Femur (tissue), 1 donor: ENCODE measurements at places on chromosomes 2 and 18.

GRCh38 chr2:206256706-206257205 is 17.7 kb upstream of the ZDBF2 start:
- DNase-seq, result no peak

DNA sequence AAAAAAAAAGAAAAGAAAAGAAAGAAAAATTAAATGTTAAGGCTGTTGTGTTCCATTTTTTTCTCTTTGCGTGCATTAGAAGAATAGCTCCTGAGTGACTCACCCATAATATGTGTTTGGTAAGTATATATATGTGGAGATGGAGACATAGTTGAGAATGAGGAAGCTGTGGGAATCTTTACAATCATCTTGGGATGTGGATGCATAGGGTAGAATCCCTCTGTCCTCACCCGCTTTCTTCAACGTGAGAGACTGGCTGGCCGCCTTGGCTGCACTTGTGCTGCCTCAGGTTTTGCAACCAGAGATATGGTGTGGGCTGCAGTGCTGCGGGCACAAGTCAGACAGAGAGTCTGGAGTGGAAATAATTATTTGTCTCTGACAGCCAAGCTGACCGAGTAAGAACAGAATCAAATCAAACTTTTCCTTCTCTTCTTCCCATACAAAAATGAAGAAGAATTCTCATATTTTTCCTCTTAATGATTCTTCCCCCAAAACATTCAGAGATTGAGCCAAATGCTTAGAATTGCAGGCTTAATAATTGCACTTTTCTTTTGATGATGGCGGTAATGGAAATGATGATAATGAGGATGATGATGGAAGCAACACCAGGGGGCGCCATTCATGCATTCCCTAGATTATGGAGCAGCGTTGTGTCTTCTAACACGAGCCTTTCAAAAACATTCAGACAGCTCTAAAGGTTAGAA is 48.5 kb downstream of the SERPINB7 start:
- DNase-seq, result no peak

- DNase-seq, result peak; percentile 16
Observed at GRCh38 chr2:120434492-120435308, 88.8 kb downstream of the INHBB start.

GRCh38 chr2:97005353-97005752 is 19.0 kb upstream of the FAM178B start:
- DNase-seq, result no peak

- no peak for DNase-seq
Observed at GRCh38 chr2:161625314-161625919, 1.2 kb downstream of the SLC4A10 start.

GRCh38 chr18:35473562-35473961 is 24.2 kb downstream of the INO80C start:
- no peak for DNase-seq

GRCh38 chr2:162164802-162165201 is 12.8 kb upstream of the GCG start:
- no peak for DNase-seq

- no peak for DNase-seq
Observed at GRCh38 chr18:38693104-38693503, 1127.5 kb upstream of the CELF4 start.
